ENCODE measurements at places on chromosomes 16 and 17.

DNA sequence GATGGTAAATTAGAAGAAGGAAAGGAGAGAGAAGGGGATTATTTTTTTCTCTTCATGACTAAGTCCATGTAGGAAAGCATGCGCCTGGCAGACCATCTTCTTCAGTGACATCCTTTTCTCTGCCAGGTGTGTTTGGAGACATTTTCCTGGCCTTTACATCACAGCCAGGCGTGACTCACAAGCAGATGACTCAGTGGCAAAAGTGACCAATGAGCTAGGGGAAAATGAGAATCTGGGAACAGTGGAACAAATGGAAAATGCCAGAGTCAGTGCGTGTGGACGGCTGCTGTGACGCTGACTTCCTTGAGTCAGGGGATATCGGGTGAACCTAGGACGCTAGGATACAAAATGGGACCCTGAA is 9.4 kb downstream of the KIAA0513 start:
- no peaks in the 10 kb centered on the region for H3K27me3 ChIP-seq
- H3K4me1 ChIP-seq: no peaks in the 10 kb centered on the region
- no peak for DNase-seq
- peaks cover 3% of the 10 kb centered on the region for H3K36me3 ChIP-seq

- no peaks in the 10 kb centered on the region for H3K36me3 ChIP-seq
- H3K4me3 ChIP-seq: no peak overlapping the region
- peaks cover 69% of the 10 kb centered on the region for H3K27me3 ChIP-seq
- no peak overlapping the region for H3K27ac ChIP-seq
Observed at GRCh38 chr17:38418062-38418692, 10.1 kb upstream of the ARHGAP23 start.

DNA sequence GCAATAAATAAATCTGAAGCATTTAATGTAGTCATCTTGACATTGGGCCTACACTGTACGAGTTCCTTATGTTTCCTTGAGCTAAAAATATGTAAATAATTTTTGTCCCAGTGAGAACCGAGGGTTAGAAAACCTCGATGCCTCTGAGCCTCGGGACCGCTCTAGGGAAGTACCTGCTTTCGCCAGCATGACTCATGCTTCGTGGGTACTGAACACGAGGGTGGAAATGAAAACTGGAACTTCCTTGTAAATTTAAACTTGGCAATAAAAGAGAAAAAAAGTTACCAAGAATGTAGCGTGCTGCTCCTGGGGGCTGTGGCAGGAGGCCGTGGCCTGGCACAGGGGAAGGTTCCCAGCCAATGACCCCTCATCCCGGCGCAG is 74.1 kb downstream of the SOCS1 start:
- H3K4me1 ChIP-seq: no peaks in the 10 kb centered on the region
- no peak overlapping the region for H3K27ac ChIP-seq

DNA sequence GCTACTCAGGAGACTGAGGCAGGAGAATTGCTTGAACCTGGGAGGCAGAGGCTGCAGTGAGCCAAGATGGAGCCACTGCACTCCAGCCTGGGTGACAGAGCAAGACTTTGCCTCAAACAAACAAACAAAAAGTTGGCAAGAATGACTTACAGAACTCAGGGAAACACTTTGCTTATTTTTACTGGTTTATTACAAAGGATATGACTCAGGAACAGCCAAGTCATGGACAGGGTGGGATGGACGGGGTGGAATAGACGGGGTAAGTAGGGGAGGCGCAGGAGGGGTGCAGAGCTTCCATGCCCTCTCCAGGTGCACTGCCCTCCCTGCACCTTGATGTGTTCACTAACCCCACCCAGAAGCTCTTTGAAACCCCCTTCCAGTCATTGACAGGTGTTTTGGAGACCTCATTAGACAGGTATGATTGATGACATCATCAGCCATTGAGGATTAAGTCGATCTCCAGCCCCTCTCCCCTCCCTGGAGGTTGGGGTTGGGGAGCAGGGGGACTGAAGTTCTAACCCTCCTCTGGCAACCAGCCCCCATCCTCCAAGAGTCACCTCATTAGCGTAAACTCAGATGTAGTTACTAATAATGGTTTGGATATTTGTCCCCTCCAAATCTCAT is 41.3 kb upstream of the ZCCHC14 start:
- H3K4me1 ChIP-seq: no peaks in the 10 kb centered on the region
- DNase-seq: no peak
- no peaks in the 10 kb centered on the region for H3K36me3 ChIP-seq
- H3K27ac ChIP-seq: no peak overlapping the region
- H3K4me3 ChIP-seq: no peak overlapping the region
- peaks cover 9% of the 10 kb centered on the region for H3K27me3 ChIP-seq

- H3K27ac ChIP-seq: no peak overlapping the region
- H3K4me3 ChIP-seq: no peak overlapping the region
- DNase-seq: no peak
Observed at GRCh38 chr16:75385507-75386152, 47.7 kb downstream of the CFDP1 start.

DNA sequence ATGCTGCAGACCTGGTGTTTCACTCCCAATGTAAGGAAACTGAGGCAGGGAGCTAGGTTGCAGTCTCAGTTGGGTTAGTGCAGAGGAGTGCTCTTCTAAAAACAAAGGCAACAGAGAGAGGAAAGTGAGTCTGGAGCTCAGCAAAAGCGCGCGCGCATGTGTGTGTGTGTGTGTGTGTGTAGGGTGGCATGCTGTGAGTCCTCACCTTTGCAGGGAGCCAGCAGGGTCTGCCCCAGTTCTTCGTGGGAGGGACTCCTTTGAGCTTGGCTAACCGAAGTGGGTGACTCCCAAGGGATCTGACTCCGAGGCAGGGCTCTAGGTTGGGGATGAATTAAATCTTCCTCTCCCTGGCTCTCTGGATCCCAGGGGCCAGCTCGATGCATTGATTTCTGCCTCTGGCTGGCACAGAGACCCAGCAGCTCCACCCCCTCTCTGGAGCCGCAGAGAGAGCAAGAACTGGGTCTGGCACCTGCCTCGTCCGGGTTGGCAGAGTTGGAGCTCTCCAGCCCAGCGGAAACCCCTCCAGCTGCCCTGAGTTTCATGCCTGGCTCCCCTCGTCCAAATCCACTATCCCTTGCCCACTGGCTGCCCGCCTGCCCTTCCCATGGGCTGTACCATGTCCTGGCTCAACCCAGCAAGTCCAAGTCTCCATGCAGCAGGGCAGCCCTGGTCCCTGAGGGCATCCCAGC is 1.3 kb upstream of the BTBD17 start:
- H3K27me3 ChIP-seq: peaks cover 49% of the 10 kb centered on the region
- H3K4me3 ChIP-seq: no peak overlapping the region
- no peak overlapping the region for H3K27ac ChIP-seq
- DNase-seq: no peak
- H3K4me1 ChIP-seq: no peaks in the 10 kb centered on the region

- no peak overlapping the region for H3K27ac ChIP-seq
- no peak for DNase-seq
- no peaks in the 10 kb centered on the region for H3K27me3 ChIP-seq
- no peak overlapping the region for H3K4me3 ChIP-seq
Observed at GRCh38 chr16:87505834-87506233, 13.0 kb upstream of the ZCCHC14 start.

DNA sequence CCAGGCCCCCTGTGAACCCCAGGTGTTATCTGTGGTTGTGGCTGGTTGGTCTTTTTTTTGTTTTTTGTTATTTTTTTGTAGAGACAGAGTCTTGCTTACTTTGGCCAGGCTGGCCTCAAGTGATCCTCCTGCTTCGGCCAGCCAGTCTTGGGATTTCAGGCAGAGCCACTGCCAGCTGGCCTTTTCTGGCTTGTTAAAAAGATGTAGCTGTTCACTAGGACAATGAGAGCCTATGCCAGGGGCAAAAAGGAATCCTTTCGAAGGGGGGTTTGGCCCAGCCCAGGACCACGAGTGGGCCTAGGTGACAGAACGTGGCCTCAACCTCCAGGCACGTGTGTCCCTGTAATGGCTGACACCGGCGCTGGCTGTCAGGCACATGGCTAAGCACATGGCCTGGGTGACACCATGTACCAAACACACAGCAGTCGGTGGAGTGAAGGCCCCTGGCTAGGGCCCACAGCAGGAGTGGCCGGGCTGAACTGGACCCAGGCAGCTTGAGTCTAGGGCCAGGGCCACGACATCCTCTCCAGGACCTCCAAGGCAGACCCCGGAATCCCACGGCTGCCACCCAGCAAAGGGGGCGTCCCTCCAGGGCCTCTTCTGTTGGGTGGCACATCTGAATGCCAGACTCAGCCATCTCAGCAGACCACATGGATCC is 6.9 kb upstream of the SLC38A8 start:
- H3K4me3 ChIP-seq: no peak overlapping the region
- peaks cover 5% of the 10 kb centered on the region for H3K27me3 ChIP-seq
- no peak overlapping the region for H3K27ac ChIP-seq
- H3K4me1 ChIP-seq: no peaks in the 10 kb centered on the region
- H3K36me3 ChIP-seq: no peaks in the 10 kb centered on the region

- no peaks in the 10 kb centered on the region for H3K36me3 ChIP-seq
- peak overlapping the region; percentile 80 for H3K27ac ChIP-seq
- H3K4me3 ChIP-seq: no peak overlapping the region
- no peak for DNase-seq
Observed at GRCh38 chr16:52497067-52497816, 49.7 kb downstream of the TOX3 start.

GRCh38 chr16:2839650-2840450 is 9.7 kb downstream of the ZG16B start:
- no peaks in the 10 kb centered on the region for H3K36me3 ChIP-seq
- H3K27ac ChIP-seq: no peak overlapping the region
- DNase-seq: no peak
- no peak overlapping the region for H3K4me3 ChIP-seq

DNA sequence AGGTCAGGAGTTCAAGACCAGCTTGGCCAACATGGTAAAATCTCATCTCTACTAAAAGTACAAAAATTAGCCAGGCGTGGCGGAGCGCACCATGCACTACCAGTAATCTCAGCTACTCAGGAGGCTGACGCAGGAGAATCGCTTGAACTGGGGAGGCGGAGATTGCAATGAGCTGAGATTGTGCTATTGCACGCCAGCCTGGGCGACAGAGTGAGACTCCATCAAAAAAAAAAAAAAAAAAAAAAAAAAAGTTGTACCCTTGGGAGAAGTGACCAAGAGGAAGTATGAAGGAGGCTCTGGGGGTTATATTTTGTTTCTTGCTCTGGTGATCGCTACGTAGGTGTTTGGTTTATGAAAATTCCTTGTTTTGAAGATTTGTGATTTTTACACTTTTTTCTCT is 66.3 kb downstream of the LITAF start:
- H3K27ac ChIP-seq: no peak overlapping the region
- H3K4me1 ChIP-seq: no peaks in the 10 kb centered on the region
- H3K27me3 ChIP-seq: no peaks in the 10 kb centered on the region
- DNase-seq: no peak

- no peaks in the 10 kb centered on the region for H3K36me3 ChIP-seq
- H3K4me3 ChIP-seq: no peak overlapping the region
- H3K27me3 ChIP-seq: peaks cover 6% of the 10 kb centered on the region
- no peak for DNase-seq
Observed at GRCh38 chr16:46844771-46845170, 13.8 kb upstream of the C16orf87 start.

- H3K36me3 ChIP-seq: no peaks in the 10 kb centered on the region
- no peaks in the 10 kb centered on the region for H3K27me3 ChIP-seq
- H3K27ac ChIP-seq: peak overlapping the region; percentile 92
- no peak overlapping the region for H3K4me3 ChIP-seq
- H3K4me1 ChIP-seq: peaks cover 5% of the 10 kb centered on the region
- DNase-seq: no peak
Observed at GRCh38 chr16:15830832-15831451, 25.9 kb downstream of the MYH11 start.

DNA sequence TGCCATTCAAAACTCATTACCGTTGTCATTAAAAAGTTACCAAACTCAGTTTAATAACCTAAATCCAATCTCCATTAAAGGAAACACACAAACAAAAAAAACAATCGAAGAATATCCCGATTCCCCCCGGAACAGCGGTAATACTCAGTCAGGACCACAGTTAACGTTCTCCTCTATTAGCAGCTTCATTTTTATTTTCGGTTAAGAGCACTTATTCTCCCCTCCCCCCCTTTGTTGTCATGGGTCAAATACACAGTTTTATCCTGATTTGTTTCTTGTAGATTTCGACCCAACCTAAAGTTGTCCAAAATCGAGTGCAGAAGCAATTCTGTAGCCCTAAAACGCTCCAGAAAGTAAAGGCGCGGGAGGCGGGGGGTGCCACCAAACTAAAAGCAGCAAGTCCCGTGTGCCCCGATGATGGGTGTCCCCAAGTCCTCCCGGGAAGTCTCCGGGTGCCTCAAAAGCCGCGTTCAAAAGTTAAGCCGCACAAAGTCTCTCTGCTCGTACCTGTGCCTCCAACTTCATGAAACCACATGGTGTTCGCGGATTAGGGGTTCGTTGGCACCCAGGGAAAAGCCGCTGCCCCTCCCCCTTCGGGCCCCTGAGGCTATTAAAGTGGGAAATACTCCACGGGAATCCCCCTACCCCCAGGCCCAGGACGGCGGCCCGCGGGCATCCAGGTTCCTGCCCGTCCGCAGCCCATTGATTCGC is 996 bp downstream of the SUMO2 start:
- H3K36me3 ChIP-seq: peaks cover 19% of the 10 kb centered on the region
- H3K4me1 ChIP-seq: peaks cover 14% of the 10 kb centered on the region
- H3K27ac ChIP-seq: peak overlapping the region; percentile 99
- peak overlapping the region; percentile 95 for H3K4me3 ChIP-seq
- no peaks in the 10 kb centered on the region for H3K27me3 ChIP-seq

DNA sequence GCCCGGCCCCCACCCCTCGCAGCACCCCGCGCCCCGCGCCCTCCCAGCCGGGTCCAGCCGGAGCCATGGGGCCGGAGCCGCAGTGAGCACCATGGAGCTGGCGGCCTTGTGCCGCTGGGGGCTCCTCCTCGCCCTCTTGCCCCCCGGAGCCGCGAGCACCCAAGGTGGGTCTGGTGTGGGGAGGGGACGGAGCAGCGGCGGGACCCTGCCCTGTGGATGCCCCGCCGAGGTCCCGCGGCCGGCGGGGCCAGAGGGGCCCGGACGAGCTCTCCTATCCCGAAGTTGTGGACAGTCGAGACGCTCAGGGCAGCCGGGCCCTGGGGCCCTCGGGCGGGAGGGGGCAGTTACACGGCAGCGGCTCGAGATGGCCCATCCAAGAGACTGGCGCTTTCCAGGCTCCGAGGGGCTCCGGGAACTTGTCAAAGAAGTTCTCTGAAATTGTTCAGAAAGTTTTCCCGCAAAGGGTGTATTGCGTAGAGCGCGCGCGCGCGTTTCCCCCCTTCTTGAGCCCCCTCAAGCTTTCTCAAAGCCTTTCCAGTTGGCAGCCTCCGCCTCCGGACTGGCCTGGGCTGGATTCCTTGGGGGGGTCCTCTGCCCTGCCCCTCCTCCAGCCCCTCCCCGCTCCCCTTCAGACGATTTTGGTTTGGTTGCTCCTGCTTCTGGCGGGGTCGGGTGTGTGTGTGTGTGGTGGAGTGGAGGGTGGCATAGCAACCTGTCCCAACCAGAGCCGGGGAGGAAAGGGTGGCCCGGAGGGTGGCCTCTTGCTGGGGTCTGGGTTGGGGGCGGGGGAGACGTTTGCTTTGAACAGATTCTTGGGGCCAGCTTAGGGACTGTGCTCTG is 504 bp downstream of the ERBB2 start:
- H3K36me3 ChIP-seq: no peaks in the 10 kb centered on the region
- peaks cover 49% of the 10 kb centered on the region for H3K4me1 ChIP-seq
- peaks cover 4% of the 10 kb centered on the region for H3K27me3 ChIP-seq
- H3K4me3 ChIP-seq: peak overlapping the region; percentile 67
